IPS DF 19.7 (cell line): ENCODE measurements at places on chromosomes 4 and X.

DNA sequence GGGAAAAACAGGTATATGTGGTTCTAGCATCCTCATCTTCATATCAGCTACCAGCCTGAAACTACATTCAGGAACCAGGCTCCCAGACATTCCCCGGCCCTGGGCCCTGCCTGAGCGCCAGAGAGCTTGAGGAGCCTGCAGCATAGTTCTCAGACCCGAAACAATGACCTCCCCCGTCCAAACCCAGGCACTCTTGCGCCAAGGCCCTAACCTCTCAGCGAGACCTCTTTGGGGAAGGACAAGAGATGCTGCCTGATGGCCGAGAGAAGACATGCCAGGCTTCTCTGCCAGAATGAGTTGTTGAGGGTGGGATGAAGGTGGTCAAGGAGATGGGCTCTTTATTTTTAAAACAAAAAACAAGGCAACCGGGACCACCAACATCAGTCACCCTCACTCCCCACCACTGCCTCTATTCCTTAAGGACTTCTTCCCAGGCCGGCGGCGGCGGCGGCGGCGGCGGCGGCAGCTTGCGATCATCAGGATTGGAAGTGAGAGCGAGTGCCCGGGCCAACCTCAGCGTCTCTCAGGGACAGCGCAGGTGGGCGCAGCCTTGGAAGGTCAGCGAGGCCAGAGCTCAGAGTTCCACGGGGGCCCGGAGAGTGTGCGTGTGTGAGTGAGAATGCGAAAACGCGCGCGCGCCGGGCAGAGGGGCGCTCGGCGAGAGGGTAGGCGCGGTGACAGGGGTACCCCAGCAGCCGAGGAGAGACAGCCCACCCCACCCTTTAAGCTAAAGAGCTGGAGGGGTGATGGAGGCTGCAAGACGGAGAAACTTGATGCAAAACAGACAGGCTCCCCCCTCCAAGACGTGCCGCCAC is 601 bp downstream of the INPP4B start:
- DNase-seq: no peak

- no peak for DNase-seq
These were observed 6.6 kb upstream of the HPGDS start for GRCh38 chr4:94349193-94349592.

GRCh38 chrX:110286106-110286505 is 31.8 kb downstream of the AMMECR1 start:
- no peak for DNase-seq

GRCh38 chrX:36909676-36910030 is 98.5 kb upstream of the FAM47C start:
- DNase-seq: no peak

DNA sequence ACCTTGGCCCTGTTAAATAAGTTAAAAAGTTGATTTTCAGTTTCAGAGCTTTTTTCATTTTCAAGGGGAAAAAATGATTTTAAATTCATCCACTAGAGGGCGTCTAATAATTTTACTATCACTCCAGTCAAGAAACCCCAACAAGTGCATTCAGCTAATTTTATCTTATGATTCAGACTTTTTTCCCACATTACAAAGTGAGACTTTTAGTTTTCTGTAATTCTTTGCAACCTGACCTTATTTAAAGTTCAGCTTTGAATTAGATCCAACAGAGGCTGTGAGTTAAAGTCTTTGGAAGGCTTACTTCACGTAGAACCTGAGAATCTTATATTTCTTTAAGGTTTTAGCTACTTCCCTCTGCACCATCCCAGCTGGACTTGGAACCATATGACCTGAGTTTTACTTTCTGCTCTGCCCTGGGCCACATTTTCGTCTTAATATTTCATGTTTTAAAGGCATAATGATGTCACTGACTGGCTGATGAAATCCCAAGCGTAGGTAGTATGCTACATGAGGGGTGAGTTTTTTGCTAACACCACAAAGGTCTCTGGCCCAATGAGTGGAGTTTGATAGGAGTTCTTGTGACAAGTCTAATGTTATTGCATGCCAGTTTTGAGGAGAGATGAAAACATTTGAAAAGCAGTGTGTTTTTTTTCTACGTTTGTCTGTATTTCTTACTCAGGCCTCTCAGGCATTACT is 7.2 kb downstream of the GNRHR start:
- DNase-seq: no peak

- peak; percentile 60 for DNase-seq
These were observed 128.2 kb downstream of the C4orf51 start for GRCh38 chr4:145808021-145808650.
